ENCODE measurements at places on chromosomes 2 and 18.

GRCh38 chr2:98455494-98455976 lies 10.9 kb downstream of the INPP4A start:
- DNase-seq, result no peak

DNA sequence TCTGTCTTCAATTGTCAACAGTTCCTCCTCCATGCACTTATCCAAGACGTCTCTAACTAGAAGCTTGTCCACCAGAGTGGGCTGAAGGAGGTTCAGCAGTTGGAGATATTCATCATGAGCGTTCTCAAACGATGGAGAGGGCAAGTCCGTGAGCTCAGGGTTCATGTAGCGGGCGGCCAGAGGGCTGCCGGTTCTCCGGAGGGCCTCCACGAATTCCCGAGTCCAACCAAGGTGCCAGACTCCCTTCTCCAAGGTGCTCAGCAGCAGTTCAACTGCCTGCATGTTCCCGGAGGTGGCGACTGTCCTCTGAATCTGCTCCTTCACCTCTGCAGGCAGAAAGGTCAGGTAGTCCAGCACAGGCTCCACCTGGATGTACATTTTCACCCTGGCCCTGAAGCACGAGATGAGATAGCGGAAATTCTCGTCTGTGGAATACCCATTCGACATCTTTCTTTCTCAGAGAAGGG lies 590 bp downstream of the IFIH1 start:
- peak; percentile 37 for DNase-seq

GRCh38 chr2:95113464-95113863 lies 8.1 kb downstream of the MRPS5 start:
- DNase-seq, result no peak

DNA sequence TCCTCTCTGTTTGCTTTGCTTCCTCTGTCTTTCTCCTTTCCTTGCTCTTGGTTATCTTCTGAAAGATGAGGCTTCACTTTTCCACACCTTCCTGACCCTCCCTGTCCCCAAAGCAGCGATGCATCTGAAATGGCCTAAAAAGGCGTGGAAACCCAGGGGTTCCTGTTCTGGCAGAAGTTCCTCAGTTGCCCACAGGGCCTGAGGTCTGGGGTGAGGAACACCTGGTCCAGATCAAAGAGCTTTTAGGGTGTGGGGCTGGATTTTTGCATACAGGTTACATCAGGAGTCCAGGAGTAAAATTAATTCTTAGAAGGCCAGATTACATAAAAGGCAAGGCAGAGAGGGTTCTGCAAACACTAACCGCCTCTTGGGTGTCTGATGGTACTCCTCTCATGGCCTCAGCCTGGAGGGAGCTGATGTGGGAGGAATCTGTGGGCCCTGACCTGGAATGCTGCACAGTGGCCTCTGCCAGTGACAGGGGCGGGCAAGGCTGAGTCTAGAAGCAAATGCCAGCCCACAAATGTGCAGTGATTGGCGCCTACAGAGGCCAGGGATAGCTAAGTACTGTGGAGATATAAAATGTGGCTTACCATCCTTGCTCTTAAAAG lies 41.8 kb downstream of the INPP4A start:
- no peak for DNase-seq

GRCh38 chr2:180679693-180680092 lies 300.7 kb upstream of the UBE2E3 start:
- no peak for DNase-seq

- DNase-seq, result no peak
These were observed 295.9 kb upstream of the LINC00305 start for GRCh38 chr18:64444819-64445218.
